ENCODE measurements at places on chromosomes 3 and 15.

DNA sequence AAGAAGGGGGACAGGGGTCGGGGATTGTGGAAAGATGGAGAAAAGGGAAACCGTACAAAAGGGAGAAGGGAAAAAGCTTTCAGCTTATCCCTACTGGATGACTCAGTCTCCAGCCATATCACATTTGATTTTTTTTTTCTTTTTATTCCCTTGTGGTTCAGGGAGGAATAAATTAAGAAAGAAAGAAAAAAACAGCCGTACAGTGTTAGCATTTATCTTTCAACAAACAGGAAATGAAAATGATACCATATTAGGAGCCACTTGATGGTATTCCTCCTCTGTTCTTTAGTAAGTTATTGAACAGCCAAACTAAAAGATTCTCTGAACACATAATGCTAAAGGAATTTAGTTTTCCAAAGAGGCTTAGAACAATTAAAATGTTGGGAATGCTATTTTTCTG is 594.4 kb downstream of the FOXP1 start:
- DNase-seq: no peak

GRCh38 chr3:190306513-190307163 is 15.6 kb downstream of the CLDN1 start:
- no peak for DNase-seq

DNA sequence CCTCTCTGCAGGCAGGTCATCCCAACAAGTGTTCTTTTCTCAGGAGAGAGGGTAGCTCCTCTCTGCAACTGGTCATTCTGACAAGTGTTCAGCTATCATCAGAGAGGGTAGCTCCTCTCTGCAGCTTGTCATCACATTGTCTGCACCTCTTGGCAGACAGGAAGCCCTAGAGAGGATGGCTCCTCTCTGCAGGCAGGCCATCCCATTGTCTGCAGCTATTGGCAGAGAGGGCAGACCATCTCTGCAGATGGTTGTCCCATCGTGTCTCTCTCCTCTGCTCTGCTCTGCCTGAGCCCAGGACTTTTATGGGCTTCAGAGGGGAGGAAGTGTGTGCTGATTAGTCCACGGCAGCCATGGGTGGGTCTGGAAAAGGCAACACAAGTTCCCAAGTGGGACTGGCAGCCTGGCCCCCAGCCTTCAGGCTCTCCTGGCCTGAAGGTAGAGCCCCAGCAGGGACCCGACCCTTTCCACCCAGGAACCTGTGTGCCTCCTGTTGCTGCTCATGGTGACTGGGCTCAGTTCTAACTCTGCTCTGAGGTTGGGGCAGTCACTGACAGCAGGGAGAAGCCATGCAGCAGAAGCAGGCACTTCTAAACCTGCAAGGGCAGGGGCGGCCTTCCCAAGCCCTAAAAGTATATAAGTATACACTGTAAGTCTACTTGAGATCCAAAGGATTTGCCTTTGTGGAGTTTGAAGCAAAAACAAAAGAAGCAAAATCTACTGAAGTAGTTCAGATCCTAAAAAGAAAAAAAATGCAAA is 637.9 kb downstream of the PLOD2 start:
- DNase-seq: no peak

DNA sequence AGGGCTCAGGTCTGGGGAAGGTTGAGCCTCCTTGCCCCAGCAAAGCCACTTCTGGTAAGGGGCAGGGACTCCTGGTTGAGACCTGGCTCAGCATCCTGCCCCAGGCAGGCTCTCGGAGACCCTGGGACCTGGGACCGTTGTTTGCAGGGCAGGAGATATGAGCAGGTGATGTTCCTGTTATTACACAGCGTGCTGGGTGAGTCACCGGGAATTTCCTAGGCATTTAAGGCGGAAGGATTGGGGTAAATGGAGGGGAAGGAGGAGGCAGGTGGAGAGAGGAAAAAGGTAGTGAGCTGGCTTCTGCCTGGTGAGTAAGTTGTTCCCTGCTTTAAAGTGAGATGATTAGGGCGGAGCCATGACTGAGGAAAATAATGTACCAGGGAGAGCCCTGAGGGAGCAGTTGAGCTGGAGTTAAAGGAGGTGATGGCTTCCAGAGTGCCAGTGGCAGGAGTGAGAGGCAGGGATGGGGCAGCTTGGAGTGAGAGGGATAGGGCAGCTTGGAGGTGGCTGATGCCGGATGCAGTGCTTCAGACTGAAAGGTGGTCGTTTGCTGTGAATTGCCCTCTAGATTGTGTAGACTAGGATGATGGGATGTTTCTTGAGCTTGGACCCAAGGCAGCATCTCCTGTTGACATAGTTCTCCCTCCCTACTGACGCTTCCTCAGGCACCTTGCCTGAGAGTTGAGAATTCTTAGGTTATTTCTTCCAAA is 79.4 kb downstream of the AAGAB start:
- no peak for DNase-seq

DNA sequence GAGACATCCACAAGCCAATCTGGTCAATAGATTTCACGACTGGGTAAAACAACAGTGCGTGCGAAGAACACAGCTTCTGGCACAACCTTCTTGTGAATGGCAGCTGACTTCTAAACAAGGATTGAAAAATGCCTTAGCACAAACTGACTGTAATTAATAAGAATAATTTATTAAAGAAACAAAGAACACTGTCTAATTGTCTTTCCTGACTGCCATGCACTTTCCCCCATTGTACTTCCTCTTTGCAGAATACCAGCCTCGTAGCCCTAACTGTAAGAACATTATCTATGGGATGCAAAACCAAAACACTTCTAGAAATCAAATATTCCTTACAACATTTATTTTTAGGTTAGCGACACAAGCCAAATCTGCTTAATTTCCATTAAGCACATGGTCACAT is 6.5 kb downstream of the FOXP1 start:
- DNase-seq: no peak

GRCh38 chr3:15983693-15984092 is 185.9 kb upstream of the ANKRD28 start:
- no peak for DNase-seq

GRCh38 chr15:48989170-48989569 is 25.5 kb upstream of the SHC4 start:
- DNase-seq: no peak

DNA sequence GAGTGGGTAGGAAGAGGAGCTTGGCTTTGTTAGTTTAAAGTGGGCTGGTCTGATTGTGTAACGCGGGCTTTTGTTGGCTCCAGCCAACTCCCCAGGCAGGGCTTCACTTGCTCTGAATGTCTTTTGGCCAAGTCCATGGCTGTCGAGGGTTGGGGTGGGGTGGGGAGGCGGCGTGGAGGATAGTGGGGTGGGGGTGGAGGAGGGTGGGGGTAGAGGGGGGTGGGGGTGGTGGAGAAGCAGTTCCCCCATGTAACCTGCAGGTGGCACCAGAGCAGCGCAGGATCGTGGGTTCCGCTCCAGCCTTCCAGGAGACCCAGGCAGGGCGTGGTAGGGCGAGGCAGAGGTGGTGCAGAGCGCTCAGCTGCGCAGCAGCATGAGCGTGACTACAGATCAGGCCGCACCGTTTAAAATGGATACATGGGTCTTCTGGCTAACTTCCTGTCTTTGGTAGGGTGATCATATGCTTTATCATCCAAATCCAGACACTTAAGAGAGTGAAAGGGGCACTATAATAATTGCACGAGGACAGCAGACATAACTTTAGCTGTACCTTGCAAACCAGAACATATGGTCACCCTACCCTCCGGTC is 28.3 kb downstream of the GOLGA6A start:
- peak; percentile 68 for DNase-seq

DNA sequence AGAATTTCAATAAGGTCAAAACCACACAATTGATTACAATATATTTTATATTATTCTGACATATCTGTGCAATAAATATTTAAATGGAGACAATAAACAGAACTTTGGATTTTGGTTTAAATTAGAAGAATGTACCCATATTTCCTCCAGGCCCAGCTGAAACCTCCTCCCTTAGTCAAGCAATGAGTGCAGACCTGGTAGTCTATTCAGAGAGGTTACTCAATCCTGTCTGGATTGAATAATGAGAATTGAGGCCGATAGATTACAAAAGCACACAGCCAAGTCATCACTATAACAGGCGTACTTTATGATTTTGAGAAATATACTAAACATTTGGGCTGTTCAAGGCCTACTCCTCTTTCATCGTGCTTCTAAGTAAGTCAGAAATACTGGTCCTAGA is 114.5 kb upstream of the STRIT1 start:
- DNase-seq: no peak

GRCh38 chr3:16609927-16610580 is 4.8 kb upstream of the DAZL start:
- DNase-seq: no peak

DNA sequence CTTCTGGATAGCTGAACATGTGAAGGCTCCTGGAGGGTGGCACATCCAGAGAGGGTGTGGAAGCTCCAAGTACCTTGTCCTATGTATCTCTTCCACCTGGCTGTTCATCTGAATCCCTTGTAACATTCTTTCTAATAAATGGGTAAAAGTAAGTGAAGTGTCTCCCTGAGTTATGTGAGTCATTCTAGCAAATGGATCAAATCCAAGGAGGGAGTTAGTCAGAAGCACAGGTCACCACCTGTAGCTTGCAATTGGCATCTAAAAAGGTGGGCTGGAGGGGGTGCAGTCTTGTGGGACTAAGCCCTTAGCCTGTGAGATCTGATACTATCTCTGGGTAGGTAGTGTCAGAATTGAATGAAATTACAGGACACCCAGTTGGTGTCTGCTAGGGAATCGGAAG is 71.0 kb downstream of the WWTR1 start:
- no peak for DNase-seq

GRCh38 chr15:77818484-77819047 is 185.9 kb upstream of the LINGO1 start:
- no peak for DNase-seq

DNA sequence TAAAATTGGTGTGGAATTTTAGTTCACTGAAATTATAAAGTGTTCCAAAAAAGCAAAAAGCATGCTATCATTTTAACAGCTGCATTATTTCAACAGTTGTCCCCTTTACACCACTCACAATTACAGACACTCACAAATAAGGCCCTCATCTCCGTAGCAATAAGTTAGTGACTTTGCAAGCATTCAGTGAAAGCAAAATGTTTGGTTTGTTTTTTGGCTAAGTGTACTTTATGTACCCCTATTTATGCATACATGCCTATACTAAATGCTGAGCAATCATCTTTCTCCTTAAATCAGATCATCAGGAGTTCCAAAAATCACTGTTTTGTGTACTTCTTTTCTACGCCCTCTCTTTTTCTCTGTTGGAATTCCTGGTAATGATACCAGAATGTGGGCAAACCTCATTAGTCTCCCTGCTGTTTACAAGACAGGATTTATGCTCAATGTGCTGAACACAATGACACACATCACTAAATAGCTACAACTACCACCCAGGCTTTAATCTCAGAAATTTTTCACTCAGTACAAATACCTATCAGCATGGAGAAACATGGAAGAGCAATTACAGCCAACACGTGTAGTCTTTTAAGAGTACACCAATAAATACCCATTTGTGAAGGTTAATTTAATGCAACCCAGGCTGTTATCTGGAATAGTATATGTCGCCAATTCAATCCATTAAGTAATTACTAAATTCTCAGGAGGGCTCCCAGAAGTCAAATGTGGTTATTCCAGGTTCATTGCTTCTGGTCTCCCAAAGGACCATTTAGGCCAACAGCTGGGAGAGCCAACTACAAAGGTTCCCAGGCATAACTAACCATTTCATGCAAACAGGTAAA is 12.0 kb downstream of the ALDH1A2 start:
- DNase-seq: no peak

GRCh38 chr3:142359367-142359766 is 88.5 kb downstream of the XRN1 start:
- DNase-seq: no peak

Data from GM12891 (cell line).